Uterus (tissue), 4 donors: ENCODE measurements at places on chromosomes 12 and 14.

DNA sequence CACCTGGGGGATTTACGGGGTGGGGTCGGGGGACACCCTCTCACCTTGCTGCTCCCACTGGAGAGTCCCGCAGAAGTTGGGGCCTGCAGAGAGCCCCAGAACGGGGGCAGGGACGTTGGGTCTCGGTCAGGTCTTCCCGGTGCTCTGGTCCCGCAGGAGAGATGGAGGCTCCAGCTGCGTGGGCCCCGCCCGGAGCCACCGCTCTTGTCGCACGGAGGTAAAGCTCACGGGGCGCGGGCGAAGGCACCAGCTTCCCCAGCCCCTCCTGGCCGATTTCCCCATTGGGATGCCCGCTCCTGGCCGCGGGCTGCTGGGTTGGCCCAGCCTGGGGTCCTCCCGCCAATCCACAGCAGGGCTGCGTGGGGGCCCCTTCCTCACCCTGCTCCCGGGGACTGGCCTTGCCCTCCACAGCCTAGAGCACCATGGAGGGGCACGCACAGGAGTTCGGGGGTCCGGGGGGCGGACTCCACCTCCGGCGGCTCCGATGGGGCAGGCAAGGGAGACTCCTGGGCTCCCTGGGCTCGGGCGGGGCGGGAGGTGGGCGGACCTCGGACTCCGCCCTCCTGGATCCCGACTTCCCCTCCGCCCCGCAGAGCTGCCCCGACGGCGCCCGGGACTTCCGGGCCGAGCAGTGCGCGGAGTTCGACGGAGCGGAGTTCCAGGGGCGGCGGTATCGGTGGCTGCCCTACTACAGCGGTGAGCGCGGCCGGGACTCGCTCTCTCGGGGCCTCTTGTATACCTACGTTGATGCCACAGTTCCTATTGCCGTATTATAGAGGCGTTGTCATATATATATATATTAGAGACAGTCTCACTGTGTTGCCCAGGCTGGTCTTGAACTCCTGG is 8.4 kb downstream of the PAPLN start:
- no peak for DNase-seq

DNA sequence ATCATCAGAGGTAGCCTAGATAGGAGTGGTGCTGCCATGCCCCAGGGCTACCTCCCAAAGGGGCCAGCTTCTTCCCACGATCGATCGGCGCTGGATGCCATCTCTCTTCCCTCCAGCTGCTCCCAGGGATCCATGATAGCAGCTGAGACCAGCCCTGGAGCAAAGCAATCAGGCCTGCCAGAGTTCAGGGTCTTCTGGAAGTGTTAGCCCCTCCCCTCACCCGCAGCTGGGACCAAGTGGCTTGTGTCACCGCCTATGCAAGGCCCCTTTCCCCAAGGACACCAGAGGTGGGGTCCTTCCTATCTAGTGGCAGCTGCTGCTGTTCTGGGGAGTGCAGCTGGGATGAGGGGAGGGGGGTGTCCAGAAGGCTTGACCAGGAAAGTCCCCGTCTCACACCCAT is 87.0 kb downstream of the IRF2BPL start:
- no peak for DNase-seq

GRCh38 chr12:111197376-111197944 is 171.4 kb downstream of the PHETA1 start:
- DNase-seq, result no peak

GRCh38 chr14:26917086-26917485 is 319.3 kb upstream of the NOVA1 start:
- DNase-seq, result no peak

- DNase-seq, result no peak
These were observed 73.2 kb downstream of the FERMT2 start for GRCh38 chr14:52877628-52878027.

- no peak for DNase-seq
These were observed 177.1 kb downstream of the RMST start for GRCh38 chr12:97639702-97640101.
